Stimulated activated CD4-positive, alpha-beta T cell treated with anti-CD3 and anti-CD28 coated beads, Interleukin-4, amount 100 ng/mL, for 24 hours (primary cell): ENCODE measurements at places on chromosomes 5 and 9.

DNA sequence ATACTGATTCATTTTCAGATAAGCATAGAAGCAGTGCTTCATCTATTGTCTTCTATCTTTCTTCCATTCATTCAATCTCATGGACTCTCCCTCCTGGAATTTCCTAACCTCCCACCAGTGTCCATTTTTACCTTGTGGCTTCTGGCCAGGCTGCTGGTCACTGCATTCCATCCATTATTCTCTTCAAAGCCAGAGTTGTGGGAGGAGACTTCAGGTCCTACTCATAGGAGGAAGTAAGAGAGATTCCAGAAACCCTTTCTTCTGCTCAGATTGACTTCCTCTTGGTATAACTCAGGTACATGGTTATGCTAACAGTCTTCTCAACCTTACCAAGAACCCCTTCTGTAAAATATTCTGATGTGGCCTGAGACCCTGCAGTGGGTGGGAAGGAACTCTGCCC, 153.3 kb upstream of the SLC12A2 start:
- no peak for DNase-seq

DNA sequence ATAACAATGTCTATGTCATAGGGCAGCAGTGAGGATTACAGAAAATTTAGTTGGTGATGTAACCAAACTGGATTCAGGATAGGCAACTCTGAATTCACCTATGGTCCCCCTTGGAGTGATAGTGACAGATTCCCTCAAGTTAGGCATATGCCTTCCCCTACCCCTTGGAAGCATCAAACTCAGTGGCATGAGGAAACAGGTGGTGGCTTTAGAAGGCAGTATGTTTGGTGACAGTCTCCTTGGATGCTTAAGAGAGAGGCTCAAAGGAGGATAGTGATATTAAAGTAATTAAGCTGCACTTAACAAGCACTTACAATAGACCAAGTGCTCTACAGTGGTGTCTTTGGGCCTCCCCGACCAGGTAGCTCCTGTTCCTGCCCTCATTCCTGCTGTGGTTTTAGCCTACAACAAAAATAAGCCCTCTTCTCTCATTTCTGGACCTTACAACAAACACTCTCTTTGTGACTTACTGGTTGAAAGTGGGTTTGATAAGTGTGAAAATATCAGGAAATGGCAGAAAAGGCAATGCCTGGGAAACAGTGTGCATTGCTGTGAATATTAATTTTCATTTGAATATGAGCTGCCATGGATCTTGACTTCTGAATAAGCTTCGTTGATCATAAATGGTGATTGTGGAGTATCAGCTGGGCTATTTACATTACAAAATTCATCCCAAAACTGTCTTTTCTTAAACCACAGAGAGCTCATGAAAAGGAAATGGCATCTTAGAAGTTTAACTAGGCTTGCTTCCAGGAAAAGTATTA, 29.2 kb downstream of the NR4A3 start:
- no peak for DNase-seq

DNA sequence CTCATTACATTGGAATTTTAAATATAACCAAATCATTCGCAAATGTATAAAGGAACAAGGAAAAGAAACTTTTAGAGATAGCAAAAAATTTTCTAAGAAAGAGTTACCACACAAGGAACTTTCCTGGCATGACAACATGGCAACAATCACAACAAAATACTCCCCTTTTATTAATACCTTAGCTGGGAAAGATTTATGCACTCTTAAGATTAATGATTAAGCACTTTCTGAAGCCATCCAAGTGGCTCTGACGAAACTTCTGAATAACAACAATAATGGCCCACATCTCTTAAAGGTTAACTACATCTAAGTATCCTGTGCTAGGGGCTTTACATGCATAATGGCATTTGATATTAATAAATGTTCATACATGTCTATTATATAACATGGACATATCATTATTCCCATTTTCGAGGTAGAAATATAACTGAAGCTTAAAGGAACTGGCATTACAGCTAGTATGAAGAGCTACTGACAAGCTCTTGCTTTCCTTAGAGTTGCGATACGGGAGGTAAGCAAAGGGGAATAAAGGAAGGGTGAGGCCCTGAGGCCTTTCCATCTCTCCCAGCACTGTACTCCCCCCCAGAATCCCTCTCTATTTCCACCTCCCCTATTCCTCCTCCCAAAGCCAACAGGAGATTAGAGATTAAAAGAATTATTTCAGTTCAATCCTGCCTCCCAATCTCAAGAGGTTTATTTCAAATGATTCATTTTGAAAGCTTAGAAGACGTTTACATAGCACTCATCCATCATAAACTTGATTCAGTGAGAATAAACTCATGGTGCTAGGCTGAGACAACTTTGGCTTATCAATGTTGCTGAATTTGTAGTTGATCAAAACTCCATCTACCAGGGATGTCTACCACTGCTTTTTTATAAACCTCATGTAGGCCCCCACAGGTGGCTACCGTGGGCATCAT, 9.6 kb downstream of the MTMR12 start:
- no peak for DNase-seq

DNA sequence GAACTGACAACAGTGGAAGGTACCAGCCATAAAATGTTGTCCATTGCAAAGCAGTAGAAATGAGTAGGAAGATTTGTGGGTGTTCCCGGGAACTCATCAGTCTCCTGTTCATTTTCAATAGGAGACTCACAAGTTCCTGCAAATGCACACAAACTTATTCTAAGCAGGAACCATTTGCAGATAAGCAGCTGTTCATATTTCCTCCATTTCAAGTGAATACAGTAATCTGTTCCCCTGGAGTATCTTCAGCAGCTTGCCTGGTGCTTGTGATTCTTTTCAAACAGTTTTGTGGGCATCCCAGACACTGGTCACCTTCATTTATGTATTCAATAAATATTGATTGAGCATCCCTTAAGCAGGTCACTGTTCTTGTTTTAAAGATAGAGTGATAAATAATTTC, 1315.5 kb upstream of the C9orf72 start:
- DNase-seq: no peak

DNA sequence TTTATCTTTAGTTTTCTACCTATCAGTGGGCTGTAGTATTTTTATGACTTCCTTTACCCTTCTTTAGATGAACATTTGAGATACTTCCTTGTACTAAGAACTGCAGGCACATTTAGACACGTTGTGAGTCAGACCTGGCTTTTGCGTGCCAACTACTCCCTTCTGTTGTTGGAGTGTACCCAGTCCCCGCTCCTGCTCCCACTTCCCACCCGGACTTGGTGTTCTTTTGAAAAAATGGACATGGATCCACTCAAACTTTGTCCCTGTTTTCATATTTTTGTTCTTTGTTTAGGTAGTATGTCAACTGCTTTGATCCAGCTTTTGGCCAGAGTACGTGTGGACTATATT, 60.7 kb downstream of the PARP8 start:
- DNase-seq: peak; percentile 33

GRCh38 chr5:172749881-172750633, 20.9 kb downstream of the DUSP1 start:
- DNase-seq: no peak

DNA sequence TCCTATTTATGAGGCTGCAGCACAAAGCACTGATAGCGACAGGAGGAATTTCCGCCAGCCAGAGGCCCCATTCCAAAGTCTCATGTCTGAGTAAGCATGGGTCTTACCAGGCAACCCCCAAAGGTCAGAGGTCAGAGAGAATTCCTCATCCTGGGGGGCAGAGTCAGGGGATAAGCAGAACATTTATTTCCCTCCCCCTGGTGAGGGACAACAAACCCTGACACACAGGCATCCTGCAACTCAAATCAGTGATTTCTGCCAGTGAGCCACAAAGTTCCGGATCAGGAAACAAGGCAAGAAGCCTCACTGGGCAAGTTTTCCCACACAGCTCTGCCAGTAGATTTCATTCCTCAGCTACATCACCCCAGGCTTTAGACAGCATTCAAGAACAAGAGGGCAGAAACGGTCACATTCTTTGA, 37.0 kb downstream of the ADAMTS12 start:
- no peak for DNase-seq

DNA sequence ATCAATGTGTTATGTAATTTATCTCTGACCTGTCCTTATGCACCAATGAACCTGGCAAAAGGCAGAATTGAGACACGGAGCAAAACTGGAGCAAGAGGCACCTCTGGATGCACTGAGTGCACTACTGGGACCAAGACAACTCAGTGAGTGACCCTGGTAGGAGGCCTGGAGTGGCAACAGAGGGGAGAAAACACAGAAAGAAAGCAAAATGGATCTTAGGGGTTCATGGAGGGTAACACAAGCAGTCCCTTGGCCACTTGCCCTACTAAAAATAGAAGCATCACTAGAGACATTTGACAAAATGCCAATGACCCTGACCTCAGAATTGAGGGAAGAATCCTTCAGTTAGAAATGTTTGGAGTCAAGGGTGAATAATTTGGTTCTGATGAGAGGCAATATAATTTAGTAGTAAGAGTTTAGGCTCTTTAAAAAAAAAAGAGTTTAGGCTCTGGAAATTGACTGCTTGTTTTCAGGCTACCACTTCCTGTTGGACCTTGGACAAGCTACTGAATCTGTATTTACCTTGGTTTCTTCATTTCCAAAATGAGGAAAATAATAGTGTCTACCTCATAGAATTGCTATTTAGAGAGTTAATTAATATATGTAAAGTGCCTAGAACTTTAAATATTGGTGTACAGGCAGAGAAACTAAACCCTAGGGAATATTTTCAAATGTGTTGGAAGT, 234.9 kb upstream of the TARS1 start:
- no peak for DNase-seq

GRCh38 chr9:110580850-110581249, 1.3 kb upstream of the SVEP1 start:
- no peak for DNase-seq

DNA sequence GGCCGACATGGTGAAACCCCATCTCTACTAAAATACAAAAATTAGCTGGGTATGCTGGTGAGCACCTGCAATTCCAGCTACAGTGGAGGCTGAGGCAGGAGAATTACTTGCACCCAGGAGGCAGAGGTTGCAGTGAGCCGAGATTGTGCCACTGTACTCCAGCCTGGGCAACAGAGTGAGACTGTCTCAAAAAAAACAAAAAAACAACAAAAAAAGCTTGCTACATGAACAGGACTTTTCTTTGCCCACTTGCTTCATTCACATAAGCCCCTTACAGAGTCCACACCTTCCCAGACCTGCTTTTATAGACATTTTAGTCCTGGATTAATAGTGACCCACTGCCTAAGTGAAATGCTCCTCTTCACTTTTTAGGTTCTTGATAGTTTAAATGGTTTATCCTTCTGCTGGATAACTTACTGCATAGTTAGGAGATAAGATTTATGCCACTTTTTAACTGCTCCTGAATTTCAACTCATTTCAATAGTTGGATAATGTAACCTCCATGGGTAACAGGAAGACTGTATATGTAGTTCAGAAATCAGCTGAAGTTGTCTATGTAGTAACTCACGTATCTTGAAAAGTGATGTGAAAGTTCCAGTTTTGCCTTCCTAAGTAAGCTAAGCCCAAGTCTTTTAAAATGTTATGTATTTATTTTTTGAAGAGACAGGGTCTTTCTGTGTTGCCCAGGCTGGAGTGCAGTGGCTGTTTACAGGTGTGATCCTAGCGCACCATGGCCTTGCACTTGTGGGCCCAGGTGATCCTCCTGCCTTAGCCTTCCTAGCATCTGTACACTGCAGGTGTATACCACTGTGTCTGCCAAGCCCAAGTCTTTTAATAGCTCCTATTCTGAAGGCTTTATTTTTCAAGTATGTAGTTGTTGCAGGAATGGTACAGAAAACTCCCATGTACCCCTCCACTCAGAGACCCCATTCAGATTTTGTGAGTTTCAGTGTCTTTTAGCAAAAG, 19.7 kb downstream of the SUB1 start:
- DNase-seq: no peak

- DNase-seq: no peak
Observed at GRCh38 chr9:122039234-122039633, 53.9 kb downstream of the TTLL11 start.
